Mesothelial cell of epicardium (in vitro differentiated cells): ENCODE measurements at places on chromosomes 12 and 14. TPM values are rescaled to one million over a fixed set of nuclear protein-coding genes. Genes with fewer than 3 reads are reported as not detected.

DNA sequence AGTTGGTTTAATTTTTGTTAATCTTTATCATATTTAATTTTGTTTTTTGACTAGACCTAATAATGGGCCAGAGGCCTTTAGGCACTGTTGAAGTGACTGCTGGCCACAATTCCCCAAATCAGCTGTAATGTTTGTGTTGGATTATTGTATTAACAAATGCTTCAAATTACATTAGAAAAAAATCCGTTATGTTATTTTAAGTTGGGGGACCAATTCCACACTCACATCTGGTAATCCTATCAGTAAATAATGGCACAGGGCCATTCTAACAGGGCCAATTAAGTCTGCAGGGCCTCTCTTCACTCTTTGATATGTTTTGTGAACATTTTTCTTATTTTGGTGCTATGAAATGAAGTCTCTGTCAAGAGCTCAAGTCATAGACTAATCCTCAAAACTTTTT is 39.6 kb downstream of the CHST11 start:
- H3K27ac ChIP-seq = no peak overlapping the region
- peaks cover 42% of the 10 kb centered on the region for H3K4me1 ChIP-seq
- H3K4me3 ChIP-seq = no peak overlapping the region

Gene NFE2
- total RNA-seq = 0.45 to 0.75 TPM (median 0.47 TPM) in 3 replicates

- H3K27ac ChIP-seq = peak overlapping the region; percentile 35
- no peaks in the 10 kb centered on the region for H3K27me3 ChIP-seq
- DNase-seq = no peak
- H3K36me3 ChIP-seq = no peaks in the 10 kb centered on the region
- no peak overlapping the region for H3K4me3 ChIP-seq
- peaks cover 58% of the 10 kb centered on the region for H3K4me1 ChIP-seq
Measured at GRCh38 chr12:92469837-92470236, 233.0 kb upstream of the PLEKHG7 start.

- H3K36me3 ChIP-seq = no peaks in the 10 kb centered on the region
- DNase-seq = no peak
- H3K4me1 ChIP-seq = no peaks in the 10 kb centered on the region
- no peak overlapping the region for H3K27ac ChIP-seq
- H3K27me3 ChIP-seq = peaks cover 25% of the 10 kb centered on the region
- no peak overlapping the region for H3K4me3 ChIP-seq
Measured at GRCh38 chr12:107533218-107533617, 152.4 kb upstream of the PWP1 start.

DNA sequence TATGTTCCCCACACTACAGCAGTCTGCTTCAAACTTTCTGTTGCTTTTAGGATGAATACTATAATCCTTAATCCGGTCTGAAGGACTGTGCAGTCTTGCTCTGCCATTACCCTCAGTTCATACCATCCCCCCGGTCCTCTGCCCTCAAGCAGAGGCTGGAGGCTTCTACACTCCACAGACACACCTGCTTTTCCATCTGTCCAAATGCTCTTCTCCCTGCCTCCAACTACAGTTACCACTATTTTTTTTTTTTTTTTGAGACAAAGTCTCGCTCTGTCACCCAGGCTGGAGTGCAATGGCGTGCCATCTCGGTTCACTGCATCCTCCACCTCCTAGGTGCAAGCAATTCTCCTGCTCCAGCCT is 19.3 kb upstream of the KCNH3 start:
- peaks cover 25% of the 10 kb centered on the region for H3K36me3 ChIP-seq
- no peak overlapping the region for H3K27ac ChIP-seq
- no peaks in the 10 kb centered on the region for H3K27me3 ChIP-seq

GRCh38 chr12:25135531-25136154 is 59.3 kb downstream of the DNAI7 start:
- H3K4me3 ChIP-seq = no peak overlapping the region
- H3K36me3 ChIP-seq = peaks cover 23% of the 10 kb centered on the region
- H3K27me3 ChIP-seq = no peaks in the 10 kb centered on the region
- DNase-seq = peak; percentile 18

GRCh38 chr14:36580856-36581831 is 1.3 kb downstream of the NKX2-8 start:
- DNase-seq = no peak
- H3K27me3 ChIP-seq = peaks cover 51% of the 10 kb centered on the region
- peaks cover 13% of the 10 kb centered on the region for H3K4me1 ChIP-seq
- peak overlapping the region; percentile 62 for H3K4me3 ChIP-seq
- no peak overlapping the region for H3K27ac ChIP-seq
- no peaks in the 10 kb centered on the region for H3K36me3 ChIP-seq
